ENCODE measurements at places on chromosomes 4 and X.
A peak's percentile ranks its signal among the peaks of the same experiment; 100 is the strongest.

DNA sequence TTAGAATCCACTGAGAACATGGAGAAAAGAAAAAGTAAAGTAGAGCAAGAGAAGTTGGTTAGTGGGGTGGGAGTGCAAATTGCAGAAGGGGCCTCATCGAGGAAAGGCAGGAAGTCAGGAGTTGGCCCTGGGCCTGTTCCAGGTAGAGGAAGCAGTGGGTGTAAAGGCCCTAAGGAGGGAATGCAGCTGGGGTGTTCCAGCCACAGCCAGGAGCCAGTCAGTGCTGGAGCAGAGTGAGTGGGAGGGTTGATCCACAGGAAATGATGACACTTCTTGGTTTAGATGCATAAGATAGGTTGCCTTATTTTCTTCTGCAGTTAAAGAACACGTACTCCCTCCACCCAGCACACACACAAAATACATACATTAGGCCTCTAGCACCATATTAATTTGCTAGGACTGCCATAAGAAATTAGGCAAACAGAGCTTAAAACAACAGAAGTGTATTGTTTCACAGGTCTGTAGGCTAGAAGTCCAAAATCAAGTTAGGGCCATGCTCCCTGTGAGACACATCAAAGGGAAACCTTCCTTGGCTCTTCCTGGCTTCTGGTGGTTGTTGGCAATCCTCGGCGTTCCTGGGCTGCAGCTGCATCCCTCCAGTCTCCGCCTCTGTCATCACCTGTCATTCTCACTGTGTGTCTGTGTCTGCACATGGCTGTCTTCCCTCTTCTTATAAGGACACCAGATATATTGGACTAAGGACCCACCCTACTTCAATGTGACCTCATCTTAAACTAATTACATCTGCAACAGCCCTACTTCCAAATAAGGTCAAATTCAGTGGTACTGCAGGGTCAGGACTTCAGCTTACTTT is 205.9 kb downstream of the AASDH start:
- no peak for DNase-seq

- DNase-seq: no peak
Measured at GRCh38 chr4:90421161-90421560, 294.0 kb downstream of the CCSER1 start.

DNA sequence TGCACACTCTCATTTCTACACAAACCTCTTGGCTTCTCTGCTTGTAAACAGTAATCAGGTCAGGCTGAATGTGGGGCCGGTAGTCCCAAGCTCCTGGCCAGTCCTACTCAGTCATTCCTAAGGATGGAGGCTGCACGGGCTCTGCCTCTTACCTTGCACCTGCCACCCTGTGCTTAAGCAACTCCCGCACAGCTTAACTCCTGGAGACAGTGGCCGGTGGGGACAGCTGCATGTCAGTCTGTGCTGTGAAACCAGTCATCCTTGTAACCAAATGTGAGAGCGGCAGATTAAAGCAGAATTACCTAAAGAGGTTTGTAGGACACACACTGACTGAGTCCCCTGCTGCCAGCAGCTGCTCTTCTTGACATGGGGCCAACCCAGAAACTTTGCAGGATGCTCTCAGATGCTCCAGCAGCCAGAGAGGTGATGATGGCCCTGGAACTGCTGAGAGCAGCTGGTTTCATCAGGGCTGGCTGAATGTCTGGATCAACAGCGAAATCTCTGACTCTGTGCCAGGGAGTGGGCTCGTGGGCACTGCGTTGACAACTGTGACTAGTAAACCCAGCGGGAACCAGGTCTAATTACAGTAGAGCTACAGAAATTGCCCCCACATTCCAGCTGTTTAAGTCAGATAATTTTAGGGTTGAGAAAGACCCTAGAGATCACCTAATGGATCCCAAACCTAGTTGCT is 123.7 kb downstream of the ANAPC4 start:
- DNase-seq: no peak

- DNase-seq: no peak
Measured at GRCh38 chrX:94455782-94456181, 781.8 kb downstream of the FAM133A start.

- no peak for DNase-seq
Measured at GRCh38 chrX:11540532-11541377, 125.0 kb downstream of the ARHGAP6 start.

GRCh38 chr4:64192731-64193412 is 216.4 kb downstream of the TECRL start:
- no peak for DNase-seq

- no peak for DNase-seq
Measured at GRCh38 chr4:25826074-25826752, 36.6 kb downstream of the SEL1L3 start.

DNA sequence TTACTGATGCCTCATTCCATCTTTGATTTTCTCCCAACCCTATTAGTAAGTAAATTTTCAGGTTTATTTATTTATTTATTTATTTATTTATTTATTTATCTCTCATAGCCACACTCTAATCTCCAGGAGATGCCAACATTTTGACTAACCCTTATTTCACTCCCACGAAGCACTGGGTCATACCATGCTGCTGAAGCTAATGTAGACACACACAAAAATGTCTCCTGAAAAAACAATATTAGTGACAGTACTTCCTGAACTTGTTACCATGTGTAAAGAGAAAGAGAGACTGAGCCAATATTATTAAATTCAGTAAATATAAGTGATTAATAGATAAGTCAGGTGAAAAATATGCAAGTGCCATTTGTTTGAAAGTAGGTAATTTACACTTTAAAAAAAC is 402.7 kb downstream of the C4orf33 start:
- no peak for DNase-seq

- no peak for DNase-seq
Measured at GRCh38 chr4:181948839-181949382, 294.3 kb upstream of the TENM3 start.

- no peak for DNase-seq
Measured at GRCh38 chrX:95791876-95792275, 892.8 kb upstream of the DIAPH2 start.

- no peak for DNase-seq
Measured at GRCh38 chr4:159540501-159540900, 437.6 kb downstream of the RAPGEF2 start.

DNA sequence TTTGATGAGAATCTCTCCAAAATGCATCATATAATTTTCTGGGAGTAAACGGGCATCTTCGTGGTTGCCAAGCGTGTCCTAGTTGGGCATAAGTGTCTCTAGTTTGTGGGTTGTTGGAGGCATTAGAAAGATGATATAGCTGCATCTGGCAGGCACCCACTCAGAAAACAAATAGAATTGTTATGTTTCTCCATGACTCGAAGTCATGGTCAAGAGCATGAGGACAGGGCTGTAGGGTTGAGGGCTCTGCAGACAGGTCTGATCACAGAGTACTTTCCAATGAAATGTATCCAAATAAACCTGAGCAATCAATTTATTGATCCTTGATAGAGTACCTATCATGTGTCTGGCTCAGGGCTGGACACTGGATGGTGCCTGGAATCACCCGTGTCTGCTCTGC is 82.7 kb downstream of the SORCS2 start:
- no peak for DNase-seq

GRCh38 chr4:37599092-37599790 is 86.9 kb downstream of the RELL1 start:
- DNase-seq: no peak

- DNase-seq: no peak
Measured at GRCh38 chr4:8547912-8548730, 32.1 kb upstream of the GPR78 start.

GRCh38 chr4:661881-662761 is 12.0 kb downstream of the ATP5ME start:
- DNase-seq: no peak

DNA sequence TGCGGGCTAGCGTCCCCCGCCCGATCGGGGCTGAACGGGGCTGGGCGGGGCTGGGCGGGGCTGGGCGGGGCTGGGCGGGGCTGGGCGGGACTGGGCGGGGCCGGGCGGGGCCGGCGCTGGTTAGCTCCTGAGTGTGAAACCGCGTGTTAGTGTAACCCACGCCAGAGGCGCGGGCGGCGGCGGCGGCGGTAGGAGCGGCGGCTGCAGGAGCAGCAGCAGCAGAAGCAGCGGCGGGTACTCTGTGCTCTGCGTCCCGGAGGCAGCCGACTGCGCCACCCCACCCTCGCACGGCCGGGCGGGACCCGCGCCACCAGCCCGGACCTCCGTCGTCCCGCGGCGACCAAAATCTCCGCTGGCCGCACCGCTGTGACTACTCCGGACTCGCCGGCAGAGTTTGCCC is 128.1 kb downstream of the LAS1L start:
- DNase-seq: no peak

GRCh38 chr4:38504396-38504715 is 159.6 kb upstream of the KLF3 start:
- DNase-seq: no peak

DNA sequence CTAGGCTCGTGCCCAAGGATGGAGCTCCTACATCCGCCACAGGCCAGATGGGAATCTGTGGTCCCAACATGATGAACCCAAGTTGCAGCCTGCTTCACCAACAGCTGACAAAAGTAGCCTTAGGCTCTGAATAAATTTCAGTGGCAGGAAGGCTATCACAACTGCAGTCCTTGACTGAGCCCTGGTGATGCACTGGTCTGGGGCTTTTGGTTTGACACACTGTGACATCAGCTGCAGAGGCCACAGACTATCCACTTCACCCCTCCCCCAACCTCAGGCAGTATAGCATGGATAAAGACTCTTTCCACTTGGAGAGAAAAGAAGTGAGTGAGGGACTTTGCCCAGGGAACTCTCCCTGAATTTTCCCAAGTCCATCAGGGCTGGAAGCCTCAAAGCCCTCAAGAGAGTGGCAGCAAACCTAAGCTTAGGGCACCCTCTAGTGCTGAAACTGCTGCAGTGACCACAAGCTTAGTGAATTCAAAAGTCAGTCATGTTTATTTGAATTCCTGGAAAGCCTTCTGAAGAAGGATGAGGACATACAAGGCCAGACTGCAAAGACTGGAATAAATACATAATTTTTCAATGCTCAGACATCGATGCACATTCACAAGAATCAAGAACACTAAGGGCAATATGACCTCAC is 135.0 kb upstream of the TENT5D start:
- DNase-seq: peak; percentile 1

- no peak for DNase-seq
Measured at GRCh38 chr4:151928112-151928511, 167.3 kb upstream of the GATB start.

- DNase-seq: no peak
Measured at GRCh38 chr4:181835348-181835747, 407.9 kb upstream of the TENM3 start.

GRCh38 chr4:21139327-21139726 is 439.1 kb downstream of the PACRGL start:
- no peak for DNase-seq

- DNase-seq: no peak
Measured at GRCh38 chr4:23674694-23675093, 215.2 kb downstream of the PPARGC1A start.

- no peak for DNase-seq
Measured at GRCh38 chr4:81838586-81838985, 366.9 kb upstream of the RASGEF1B start.

GRCh38 chr4:1217366-1217765 is 31.6 kb downstream of the CTBP1 start:
- no peak for DNase-seq

- no peak for DNase-seq
Measured at GRCh38 chr4:53141308-53141707, 224.6 kb downstream of the SCFD2 start.

GRCh38 chr4:180827232-180828009 is 1415.8 kb upstream of the TENM3 start:
- peak; percentile 55 for DNase-seq

- DNase-seq: no peak
Measured at GRCh38 chr4:88382621-88383020, 4.0 kb downstream of the HERC6 start.

DNA sequence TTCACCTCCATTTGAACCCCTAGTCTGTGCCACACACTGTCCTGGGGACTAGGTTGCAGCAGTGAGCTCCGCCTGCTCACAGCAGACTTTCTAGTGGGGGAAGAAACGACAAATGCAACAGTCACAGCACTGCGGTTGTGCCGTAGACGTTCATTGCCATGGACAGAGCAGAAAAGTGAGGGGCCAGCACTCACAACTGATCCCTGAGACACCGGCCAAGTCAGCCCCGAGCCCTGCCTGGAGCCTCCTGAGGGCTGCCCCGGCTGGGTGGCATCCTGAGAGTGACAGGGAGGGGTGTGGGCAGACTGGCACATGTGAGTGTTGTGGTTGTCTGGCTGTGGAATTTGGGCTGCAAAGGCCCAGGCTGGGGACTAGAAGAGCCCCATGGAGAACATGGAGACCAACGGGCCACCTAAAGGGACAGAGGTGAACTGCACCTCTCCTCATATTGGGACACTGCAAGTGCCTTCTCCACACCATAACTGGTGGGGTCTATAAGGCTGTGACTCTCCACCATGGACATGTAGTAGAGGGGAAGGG is 4.6 kb downstream of the DUSP9 start:
- DNase-seq: no peak

DNA sequence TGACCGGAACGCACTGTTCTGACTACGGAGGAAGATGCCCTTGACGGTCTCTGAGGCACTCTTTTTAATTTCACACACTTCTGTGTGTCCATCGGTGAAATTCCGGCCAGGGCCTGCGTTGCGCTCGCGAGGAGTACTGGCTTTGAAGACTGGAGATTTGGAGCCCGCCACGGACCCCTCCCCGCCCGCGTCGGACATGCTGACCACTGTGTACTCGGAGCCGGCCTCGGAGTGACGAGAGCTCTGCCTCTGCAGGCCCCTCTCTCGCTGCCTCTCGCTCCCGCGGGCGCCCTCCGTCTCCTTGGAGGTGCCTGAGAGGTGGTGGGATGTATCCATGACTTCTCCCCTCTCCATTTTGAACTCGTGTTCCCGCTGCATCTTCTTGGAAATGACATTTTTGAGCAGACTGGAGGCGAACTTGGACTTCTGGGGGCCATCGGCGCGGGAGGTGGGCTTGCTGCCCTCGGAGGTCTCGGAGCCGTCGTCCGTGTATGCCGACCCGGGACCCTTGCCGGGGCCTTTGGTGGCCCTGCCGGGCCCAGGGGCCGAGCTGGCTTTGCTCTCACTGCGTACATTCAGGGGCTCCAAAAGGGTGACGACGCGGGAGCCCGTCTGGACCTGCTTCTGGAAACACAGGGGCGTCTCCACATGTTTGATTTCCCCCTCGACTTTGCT is 5.7 kb downstream of the C4orf54 start:
- no peak for DNase-seq

GRCh38 chr4:1445716-1446445 is 39.6 kb upstream of the NKX1-1 start:
- DNase-seq: no peak

DNA sequence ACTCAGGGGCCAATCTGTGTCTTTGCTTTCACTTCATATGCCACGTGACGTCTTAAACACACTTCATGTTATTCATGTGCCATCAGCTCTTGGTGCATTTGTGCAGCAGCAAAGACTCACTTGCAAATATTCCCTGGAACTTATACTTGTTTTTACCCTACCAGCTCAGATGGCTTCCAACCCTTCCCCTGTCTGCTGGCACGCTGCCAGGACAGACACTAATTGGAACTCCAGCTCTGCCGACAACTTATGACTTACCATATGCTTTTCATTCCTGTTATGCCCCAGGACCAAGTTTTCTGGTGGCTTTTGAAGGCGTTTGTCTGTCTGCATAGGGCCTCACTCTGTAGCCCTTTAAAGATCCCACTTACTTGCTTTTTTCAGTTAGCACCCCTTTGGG is 261.7 kb upstream of the GNPDA2 start:
- no peak for DNase-seq

GRCh38 chrX:44282753-44283152 is 60.7 kb downstream of the EFHC2 start:
- no peak for DNase-seq

- DNase-seq: no peak
Measured at GRCh38 chr4:21901281-21901680, 47.3 kb downstream of the KCNIP4 start.

- DNase-seq: no peak
Measured at GRCh38 chrX:101999644-102000539, 68.1 kb upstream of the ZMAT1 start.

- peak; percentile 16 for DNase-seq
Measured at GRCh38 chr4:150814873-150815272, 200.2 kb downstream of the LRBA start.

Data from adipocyte (in vitro differentiated cells).